Thyroid gland (tissue), 4 donors: ENCODE measurements at places on chromosomes 2 and 18.

- DNase-seq = no peak
Observed at GRCh38 chr2:170905864-170906263, 23.2 kb upstream of the GORASP2 start.

DNA sequence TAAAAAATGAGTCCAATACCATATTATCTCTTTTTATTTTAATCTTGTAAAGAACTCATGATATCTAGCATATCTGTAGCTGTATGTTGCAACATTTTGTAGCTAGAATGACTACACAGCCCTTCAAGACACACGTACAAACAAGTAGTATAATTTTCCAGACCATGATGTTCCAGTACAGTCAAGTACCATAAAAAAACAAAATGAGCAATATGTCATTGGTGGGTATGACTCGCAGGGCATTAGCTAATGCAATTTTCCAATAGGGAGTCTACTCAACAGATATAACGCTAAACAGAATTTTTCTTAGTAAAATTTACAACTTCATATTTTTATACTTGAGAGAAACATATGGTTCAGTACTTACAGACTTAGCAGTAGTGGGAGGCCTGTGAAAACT lies 53.6 kb upstream of the UGP2 start:
- no peak for DNase-seq

GRCh38 chr2:45344071-45344470 lies 267.0 kb downstream of the SRBD1 start:
- no peak for DNase-seq

DNA sequence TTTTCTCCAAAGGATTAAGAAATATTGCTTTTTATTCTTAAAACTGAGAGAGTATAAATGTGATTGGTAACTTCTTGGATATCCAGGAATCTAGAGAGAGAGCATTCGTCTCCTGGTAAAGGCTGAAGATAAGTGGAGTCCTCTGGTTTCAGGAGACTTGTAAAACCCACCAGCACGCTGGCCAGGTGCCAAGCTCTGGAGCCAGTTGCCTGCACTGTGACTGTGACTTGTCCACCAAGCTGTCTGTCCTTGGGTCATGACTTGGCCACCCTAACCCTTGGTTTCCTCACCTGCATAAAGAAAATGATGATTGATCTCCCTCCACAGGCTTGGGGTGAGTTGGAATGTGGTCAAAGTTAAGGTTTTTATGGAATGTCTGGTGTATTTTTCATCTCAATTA lies 185.4 kb upstream of the NCKAP5 start:
- peak; percentile 48 for DNase-seq

DNA sequence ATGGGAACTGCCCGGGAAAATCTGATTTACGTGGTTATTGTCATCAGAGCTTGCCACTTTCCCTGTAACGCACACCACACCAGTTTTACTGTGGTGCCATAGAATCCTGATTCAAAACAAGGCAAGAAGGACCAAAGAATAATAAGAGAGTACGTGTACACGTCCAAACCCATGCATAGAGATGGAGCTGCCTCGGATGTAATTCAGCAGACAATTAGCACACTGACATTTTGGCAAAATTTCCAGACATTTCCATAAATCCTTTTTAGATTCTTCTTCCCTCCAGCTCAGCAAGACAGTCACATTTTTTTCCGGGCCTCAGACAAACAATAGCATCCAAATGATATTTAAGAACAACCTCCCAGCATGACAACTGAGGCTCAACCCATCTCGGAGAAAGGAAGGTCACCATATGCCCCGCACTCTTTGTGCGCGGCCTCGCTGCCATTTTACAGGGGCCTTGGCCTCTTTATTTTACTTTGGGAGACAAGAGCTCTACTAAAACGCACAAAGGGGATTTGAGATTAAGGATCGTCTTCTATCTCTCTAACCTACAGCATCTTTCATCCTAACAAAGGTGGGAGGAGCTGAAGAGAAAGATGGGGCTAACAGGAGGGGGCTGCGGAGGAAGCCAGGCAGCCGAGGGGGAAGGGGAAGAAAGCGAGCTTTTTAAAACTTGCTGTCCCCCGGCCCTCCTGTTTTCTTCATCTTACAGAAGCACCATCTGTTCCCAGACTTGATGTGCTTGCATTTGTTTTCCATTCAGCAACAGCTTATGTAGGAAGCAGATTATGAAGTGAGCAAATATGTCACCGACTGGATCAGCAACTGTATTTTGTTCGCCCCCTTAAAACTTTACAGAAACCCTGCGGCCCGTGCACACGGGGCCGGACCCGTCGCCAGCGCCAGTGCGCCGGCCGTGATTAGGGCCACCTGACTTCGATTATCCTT lies 61.0 kb downstream of the CDCA7 start:
- DNase-seq = no peak

- no peak for DNase-seq
Observed at GRCh38 chr2:10545556-10545955, 97.4 kb upstream of the ODC1 start.

DNA sequence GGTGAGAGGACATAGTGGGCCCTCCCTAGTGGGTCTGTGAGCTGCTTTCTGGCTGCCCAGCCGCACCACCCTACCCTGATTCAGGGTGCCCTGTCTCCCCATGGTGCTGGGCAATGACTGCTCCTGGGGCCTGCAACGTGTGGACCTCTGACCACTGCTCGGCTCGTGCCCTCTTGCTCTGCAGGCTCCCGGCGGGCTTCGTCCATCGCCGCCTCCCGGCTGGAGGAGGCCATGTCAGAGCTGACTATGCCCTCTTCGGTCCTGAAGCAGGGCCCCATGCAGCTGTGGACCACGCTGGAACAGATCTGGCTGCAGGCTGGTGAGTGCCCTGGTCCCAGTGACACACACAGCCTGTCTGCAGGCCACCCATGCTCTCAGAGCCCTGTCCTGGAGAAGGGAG lies 103.5 kb downstream of the STPG4 start:
- DNase-seq = no peak

DNA sequence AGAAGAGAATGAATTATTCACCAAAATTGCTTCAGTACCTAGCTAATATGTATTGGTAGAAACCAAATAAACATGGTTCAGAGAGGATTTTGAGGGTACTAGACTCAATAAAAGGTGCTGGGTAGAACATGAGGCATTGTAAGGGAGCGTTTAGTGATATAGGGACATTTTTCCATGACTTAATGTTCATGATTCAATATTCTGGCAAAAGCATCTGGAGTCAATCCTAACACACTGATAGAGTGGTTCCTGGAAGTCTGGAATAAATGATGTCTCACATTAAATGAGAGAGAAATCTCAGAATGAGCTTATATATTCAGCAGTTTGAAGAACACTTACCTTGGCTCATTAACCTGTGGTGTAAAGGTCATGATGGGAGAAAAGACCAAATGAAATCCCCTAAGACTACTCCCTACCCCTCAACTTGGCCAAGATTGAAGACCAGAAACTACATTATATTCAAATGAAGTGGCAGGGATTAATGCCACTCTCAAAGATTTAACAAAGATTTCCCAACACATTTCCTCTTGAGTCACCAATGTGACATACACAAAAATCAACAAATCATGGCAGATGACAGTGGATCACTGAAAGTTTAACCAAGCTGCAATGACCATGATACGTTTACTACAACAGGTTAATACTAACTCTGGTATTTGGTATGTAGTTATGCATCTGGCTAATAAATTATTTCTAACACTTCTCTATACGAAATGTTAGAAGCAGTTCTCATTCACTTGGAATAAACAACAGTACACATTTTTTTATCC lies 309.5 kb downstream of the SATB2 start:
- DNase-seq = no peak

GRCh38 chr2:217099561-217099960 lies 239.7 kb upstream of the TNP1 start:
- DNase-seq = no peak
